Stimulated activated CD8-positive, alpha-beta memory T cell treated with anti-CD3 and anti-CD28 coated beads, Interleukin-7, amount 100 ng/mL, for 48 hours (primary cell): ENCODE measurements at places on chromosomes 3 and 15.

DNA sequence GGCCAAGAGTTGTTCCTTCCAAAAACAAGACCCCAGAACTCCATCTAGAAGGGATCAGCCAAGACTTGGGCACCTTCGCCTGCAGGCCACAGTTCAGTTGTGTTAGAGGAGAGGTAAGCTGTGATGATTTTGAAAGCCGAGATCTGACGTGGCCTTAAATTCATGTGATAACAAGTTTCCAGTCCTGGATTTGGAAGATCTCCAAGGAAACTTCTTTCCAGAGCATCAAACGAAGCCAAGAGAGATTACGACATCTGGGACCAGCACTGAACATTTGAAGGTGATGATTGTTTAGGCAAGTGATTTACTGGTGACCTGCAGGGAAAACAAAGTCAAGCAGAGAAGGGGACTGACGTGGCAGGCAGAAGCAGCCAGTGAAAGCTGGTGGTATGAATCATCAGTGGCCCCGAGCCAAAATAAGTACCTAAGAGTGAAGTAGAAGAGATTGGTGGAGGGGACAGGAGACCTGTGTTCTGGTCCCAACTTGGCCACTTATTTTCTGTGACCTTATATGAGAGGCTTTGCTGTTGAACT lies 339.0 kb upstream of the PROK2 start:
- DNase-seq: no peak

DNA sequence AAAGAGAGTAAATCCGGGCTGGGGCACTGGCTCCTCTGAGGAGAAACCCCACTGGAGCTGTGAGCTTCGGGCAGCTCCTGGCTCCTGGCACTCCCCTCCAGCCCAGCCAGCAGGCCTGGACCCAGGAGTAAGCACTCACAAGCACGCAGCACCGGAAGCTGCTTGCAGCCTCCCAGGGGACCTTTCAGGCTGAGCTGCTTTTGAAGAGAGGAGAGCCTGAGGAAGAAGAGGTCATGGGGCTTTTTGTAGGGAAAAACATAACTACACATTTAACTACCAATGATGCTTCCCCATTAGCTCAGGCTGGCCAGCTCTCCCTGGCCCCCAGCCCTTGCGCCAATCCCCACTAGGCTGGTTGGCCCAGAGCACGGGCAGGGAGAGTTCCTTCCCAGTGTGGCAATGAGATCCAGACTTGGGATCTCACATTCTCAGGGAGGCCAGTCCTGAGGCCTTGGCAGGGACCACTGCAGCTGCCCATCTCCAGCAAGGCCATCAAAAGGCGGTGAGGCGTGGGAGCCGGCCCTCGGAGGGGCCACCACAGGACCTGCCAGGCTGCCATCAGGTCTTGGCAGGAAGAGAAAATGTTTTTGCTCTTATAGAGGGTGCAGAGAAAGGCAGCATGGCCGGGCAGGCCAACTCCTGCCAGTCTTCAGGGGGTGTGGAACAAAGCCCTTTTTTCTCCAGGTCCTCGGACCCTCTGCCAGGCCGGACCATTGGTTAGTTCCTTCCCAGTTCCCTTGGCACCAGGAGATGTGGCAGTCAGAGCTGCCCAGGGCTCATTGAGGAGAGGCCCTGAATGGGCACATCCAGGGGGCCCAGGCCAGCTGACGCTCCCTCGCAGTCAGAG lies 41.5 kb upstream of the MFGE8 start:
- no peak for DNase-seq

DNA sequence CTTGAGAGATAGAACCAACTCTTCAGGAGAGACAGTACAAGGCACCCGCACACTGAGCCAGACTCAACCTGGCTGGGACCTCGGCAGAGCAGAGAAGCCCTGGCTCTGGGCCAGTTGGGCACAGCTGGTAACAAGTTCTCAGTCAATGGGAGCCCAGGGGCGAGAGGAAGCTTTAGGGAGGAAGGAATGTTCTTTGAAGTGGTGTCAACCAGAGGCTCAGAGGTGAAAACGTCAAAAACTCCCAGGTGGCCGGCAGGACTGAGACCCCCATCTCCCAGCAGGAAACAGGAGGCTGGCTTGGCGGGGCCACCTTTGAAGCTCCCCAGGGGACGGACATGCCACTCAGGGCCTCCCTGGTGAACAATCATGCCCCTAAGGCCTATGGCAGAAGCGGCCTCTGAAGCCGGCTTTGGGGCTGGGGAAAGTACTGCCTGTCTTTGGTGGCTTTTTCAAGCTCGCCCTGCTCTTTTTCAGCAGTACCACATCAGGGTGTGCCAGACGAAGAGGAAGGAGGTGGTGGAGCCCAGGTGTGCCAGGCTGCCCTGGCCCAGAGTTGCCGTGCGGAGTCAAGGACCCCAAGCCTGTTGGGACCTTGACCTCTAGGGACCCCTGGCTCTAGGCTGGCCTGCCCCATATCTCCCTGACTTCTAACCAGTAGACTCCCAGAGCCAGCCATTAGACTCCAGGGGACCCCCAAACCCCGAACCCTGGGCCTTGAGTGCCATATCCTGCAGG lies 16.7 kb upstream of the TBC1D21 start:
- no peak for DNase-seq

DNA sequence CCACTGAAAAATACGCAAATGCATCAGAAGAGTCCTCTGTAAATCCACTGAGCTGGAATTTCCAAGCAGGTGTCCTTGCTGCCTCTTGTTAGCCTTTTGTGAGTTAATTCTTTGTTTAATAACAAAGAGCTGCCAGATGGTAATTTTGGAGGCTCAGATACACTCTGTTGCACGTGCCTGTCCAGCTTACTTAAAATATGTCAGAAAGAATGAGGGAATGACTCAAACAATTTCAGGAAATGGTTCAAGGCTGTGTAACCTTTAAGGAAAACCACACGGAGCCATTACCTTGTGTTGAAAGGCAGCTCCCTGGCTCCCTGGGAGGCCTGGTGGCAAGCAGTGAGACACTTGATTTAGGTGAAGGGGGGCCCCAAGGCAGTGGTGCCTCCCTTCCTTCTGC lies 302.2 kb upstream of the CTDSPL start:
- DNase-seq: no peak

DNA sequence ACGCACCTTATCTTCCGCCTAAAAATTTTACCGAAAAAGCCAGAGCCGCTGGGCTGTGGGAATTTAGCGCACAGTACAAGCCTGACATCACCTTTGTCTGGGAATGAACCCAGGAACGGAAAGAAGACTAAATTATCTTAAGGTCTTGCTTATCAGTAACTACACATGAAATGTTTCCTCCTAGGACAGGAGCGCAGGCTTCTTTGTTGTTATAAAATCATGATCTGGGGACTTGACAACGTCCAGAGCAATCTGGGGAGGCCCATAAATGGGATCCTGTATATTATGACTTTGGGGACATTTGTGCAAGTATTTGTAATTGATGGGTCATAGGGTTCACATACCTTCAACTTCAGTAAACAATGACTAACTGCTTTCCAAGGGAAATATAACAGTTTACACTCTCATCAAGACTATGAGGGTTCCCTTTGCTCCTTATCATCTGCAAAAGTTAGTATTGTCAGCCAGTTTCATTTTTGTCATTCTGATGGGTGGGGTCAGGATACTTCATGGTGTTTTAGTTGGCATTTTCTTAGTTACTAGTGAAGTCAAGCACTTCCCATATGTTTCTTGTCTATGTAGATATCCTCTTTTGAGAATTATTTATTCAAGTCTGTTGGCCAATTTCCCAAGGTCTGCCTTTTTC lies 213.9 kb upstream of the PFN2 start:
- DNase-seq: no peak

- no peak for DNase-seq
These were observed 528.1 kb upstream of the MCTP2 start for GRCh38 chr15:93703092-93703739.

- no peak for DNase-seq
These were observed 7.3 kb upstream of the EHD4 start for GRCh38 chr15:41979493-41980266.

- no peak for DNase-seq
These were observed 113.2 kb downstream of the NEO1 start for GRCh38 chr15:73165435-73165834.

GRCh38 chr3:14406336-14406735 lies 3.9 kb downstream of the SLC6A6 start:
- DNase-seq: no peak

DNA sequence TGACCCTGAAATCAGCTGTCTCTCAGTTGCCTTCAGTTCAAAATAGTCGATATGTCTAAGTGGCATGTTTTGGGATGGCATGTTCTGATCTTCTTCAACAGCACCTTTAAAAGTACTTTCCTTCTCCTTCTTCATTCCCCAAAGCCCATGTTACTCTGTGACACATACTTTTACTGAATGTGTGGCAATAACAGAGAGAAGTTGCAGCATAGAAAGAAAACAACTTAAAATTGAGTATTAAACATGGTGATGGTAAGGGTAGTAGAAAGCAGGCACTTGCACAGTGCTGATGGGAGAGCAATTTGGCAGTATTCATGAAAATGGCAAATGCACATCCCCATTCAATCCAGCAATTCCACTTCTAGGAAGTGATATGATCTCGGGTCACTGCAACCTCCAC lies 12.3 kb upstream of the ULK4 start:
- no peak for DNase-seq

DNA sequence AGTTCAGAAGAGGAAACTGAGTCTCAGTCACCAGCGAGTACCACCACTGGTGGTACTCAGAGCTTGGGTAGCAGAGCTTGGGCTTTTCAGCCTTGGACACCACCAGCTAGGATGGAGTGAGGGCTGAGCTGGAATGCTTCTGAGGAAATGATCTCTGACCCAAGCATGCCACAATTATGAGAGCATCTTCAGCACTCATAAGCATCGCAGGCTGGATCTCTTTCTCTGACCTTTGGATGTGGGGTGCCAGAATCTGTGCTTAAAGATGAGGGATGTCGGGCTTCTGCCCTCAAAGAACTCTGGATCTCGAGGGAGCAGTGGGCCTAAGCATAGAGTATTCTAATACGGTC lies 36.4 kb downstream of the ZNF710 start:
- no peak for DNase-seq

DNA sequence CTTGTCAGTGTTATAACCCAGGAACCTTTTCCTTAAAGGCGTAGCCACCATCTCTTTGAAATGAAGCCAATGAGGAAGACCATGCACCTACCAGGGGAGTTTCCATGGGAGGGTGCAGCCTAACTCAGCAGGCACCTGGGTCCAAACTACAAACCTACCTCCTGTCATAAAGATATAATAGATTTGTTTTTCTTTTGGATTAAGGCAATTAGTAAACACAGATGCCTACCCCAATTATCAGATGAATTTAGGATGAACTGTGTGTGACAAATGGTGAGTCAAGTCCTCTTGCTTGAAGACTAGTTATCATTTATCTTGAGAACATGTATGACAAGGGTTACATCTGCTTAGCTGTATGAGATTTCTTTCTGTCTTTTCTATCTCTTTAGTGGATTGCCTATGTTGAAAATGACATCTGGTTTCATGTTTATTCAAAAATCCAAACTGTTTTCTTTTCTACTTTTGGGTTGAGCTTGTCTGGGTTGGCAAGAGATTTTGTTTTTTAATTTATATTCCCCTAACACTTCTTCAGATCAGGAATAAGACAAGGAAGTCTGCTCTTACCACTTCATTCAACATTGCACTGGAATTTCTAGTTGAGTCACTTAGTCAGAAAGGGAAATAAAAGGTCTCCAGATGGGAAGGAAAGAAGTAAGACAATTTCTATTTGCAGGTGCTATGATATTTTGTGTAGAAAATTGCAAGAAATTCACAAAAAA lies 149.9 kb downstream of the NEK10 start:
- DNase-seq: no peak

DNA sequence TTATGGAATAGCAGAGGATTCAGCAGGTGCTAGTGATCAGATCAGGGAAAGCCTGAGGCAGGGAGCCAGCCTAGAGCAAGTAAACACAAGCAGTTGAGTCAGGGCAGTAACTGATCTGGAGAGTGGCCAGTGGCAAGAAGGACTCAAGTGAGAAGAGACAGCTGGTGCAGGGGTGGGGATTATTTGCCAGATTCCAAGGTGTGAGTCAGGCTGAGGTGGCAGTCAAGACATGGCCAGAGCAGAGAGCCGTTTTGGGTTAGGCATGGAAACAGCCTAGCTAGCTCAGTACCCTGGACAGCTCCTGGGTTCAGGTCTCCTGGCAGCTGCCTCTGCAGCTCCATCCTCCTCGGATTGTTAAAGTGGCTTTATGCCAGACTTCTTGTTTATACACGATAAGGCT lies 281.9 kb upstream of the ONECUT1 start:
- no peak for DNase-seq

GRCh38 chr3:125148836-125149235 lies 63.7 kb downstream of the SLC12A8 start:
- no peak for DNase-seq

- no peak for DNase-seq
These were observed 138.4 kb downstream of the ATG7 start for GRCh38 chr3:11410564-11410963.

- DNase-seq: no peak
These were observed 120.1 kb upstream of the NMNAT3 start for GRCh38 chr3:139797724-139798343.

DNA sequence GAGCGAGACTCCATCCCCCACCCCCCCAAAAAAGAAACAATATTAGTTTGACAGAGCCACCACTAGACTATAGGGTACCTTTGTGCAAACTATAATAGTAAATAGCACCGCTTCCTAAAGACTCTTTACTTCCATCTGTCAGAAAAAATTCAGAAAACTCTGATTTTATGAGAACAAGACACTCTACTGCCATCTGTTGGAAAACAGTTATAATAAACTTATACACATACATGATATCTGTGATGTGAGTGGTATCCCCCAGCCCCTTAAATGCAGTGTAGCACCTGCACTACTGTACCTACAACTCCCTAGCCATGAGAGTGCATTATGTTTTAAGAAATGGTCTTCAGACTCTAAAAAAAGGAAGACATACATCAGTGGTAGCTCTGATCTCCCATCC lies 47.1 kb upstream of the CTDSPL start:
- DNase-seq: no peak

DNA sequence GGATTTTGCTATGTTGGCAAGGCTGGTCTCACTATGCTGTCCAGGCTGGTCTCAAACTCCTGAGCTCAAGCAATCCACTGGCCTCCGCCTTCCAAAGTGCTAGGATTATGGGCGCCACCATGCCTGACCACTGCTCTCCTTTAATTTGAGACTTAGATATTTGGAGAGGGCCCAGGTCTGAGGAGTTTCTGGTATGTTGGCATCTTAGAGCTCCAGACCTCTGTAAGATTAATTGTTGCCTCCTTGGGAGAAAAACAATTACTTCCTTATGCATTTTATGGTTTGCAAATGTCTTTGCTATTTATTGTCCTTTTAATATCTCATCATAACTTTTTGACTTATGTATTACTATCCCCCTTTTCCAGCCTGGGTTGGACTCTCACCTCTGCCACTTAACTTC lies 2.9 kb downstream of the ZNF774 start:
- no peak for DNase-seq

DNA sequence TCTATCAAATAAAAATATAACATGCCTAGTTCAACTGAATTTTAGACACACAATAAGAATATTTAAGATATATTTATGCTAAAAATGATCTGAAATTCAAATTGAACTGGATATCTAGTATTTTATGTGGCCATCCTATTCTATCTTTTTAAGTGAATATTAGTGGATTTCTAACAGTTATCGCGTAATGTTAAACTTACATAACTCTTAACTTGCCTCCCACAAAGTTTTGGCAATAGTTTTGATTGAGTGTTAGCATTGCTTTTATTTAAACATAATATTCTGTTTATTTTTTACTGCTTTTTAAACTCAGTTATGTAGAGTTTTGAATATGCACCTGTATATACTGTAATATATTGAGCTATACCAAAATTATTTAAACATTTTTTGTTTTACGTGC lies 1279.5 kb downstream of the OTOL1 start:
- no peak for DNase-seq

GRCh38 chr3:73046195-73046594 lies 15.3 kb upstream of the EBLN2 start:
- DNase-seq: no peak
